ENCODE measurements at places on chromosomes 7 and 10.

DNA sequence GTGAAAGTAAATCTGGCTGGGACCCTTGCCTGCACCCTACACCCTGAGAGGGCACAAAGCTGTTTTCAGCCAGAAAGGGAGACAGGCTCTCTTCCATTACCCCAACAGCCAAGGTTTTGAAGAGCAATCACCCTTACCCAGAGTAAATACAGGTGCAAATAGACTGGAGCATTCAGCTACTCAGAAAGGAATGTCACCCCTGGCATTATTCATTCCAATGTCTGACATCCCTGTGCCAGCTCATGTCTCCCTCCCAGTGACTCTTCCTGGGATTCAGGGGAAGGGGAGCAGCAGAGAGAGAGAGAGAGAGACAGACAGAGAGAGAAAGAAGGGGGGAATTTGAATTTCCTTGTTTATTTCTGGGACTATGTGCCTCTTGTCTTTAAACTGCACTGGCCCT, 611.8 kb downstream of the SORCS3 start:
- DNase-seq, result no peak

DNA sequence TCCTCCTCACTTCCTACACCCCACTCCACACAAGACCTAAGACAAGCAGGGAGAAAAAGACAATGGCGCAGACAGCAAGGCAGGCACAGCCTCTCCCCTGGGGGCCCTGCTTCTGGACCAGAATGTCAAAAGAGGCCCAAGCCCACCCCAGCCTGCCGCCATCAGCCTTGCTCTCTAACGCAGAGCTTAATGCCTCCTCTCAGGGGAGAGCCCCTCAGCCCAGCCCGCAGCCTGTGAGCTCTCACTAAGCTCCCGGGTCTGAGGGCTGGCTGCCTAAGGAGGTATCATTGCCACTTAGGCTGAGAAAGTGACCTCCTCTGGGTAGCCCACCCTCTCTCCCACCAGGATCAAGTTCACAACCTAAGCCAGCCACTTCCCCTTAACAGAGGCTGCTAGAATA, 16.7 kb downstream of the SLIT1 start:
- DNase-seq, result no peak

GRCh38 chr7:139680676-139681462, 96.9 kb downstream of the HIPK2 start:
- DNase-seq, result peak; percentile 54

DNA sequence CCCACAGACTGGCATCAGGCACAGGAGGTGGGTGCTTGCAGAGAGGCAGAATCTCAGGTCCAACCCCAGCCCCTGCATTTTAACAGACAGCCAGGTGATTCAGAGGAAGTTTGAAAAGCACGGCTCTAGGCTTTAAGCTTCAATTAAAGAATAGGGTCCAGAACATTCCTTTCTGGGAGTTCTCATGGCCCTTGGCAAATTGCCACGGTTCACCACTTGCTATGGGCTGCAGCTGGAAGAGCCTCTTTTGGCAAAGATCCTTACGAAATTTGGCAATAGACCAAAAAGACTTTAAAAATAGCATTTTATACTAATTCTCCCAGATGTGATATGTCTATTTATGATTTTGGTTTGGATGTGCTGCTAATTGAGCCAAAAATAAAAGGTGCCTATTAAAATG, 148.1 kb downstream of the ITGA8 start:
- DNase-seq, result no peak

DNA sequence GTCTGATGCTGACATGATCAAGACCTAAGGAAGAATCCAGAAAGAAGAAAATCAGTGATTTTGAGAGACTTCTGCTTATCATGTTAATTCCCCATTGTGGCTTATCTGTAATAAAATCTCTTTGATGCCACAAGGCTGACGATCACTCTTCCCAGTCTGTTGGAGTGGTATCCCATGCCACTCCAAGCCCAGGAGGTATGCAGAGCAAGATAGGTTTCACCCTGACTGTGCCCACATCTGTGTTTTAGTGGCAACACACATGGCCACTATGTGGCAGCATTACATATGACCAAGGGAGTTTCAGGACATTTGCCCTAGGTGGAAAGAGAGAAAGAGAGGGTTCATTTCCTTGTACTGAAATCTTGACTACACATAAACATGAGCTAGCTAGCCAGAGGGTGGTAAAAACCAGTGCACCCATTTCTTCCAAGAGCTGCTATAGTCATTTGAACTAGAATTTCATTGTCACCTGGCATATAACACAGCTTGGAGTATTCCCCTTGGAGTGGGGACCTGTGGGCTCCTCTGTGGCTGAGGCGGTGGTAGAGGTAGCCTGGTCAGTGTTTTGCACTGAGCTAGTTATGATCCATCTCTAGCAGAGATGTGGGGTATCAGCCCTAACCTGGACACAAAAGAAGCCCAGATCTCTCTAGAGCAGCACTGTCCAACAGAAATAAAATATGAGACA, 20.8 kb downstream of the LAMB4 start:
- no peak for DNase-seq

- no peak for DNase-seq
Measured at GRCh38 chr10:127523476-127523875, 25.6 kb upstream of the NPS start.

DNA sequence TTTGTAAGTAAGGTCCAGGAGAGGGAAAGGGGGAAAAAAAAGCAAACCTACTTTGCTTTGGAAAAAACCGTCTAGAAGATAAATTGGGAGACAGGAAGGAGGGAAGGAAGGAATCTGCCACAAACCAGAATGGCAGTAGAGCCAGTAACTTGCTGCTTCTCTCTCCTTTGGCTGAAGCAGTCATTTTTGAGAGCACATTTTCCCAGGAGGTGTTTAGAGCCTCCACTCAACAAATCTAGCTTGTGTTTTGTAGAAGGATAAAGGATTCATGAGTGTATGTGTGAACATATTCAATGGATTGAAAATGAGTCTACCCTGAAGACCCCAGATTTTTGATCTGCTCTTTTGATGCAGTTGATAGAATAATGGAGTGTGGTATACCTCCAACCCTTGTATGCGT, 2.6 kb downstream of the NRG3 start:
- no peak for DNase-seq

DNA sequence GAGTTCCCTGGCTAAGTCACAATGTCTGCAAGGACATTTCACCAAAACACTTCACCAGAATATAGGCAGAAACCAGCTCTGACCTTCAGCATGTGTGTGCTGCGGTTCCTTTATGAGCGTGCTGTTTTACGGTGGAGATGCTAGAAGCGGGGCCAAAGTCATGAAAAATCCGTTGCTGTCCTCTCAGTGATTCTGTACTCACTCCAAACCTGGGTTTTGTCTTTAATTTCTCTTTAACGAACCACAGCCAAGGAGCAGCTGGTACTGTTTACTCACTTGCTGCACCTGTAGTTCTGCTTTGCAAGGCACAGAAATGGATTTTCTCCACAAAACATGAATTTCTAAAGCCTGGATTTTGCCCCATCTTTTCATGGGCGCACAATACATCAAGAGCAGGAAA, 639.9 kb downstream of the PHTF2 start:
- DNase-seq, result no peak

GRCh38 chr7:29359482-29360093, 165.0 kb downstream of the CHN2 start:
- no peak for DNase-seq

DNA sequence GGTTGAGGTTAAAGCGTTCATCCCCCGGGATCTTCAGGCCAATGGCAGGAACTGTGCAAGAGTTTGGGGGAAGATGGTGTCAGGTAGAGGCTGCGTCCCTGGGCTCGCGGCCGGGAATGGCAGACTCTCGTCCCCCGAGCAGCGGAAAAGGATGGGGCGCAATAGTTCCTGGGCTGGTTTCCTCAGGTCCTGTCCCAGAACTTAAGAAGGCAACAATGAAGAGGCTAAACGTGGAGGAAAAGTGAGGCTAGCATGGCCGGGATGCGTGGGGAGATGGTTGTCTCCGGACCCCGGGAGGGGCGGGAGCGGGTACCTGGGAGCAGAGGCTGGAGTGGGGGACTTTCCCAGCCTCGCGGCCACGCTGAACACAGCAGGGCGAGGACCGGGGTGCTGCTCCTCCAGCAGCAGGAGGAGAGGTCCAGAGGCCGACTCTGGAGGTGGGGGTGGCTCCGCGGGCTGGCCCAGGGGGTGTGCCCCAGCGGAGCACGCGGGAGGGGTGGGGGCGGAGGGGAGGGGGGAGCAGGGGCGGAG, 882 bp downstream of the IRF5 start:
- DNase-seq, result no peak

- no peak for DNase-seq
Measured at GRCh38 chr7:45143616-45144015, 14.0 kb upstream of the RAMP3 start.

DNA sequence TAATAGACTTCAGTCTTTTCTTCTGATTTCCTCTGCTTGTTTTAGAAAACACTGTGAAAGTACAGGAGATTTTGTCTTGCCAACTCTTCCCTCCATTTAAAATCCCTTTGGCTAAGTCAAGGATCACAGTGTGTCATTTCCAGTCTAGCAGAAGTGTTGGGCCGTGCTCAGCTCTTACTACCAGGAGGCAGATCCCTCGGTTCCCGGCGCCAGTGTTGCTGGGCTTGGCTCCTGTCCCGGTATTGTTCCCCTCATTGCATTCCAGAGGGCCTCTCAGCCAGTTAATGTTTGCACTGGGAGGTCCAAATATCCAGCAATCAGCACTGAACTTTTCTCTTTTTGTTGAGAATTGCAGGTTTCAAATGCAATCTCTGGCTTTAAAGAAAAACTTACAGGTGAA, 612.1 kb upstream of the MGMT start:
- no peak for DNase-seq
